ENCODE measurements at places on chromosomes 1 and 21. TPM values are rescaled to one million over a fixed set of nuclear protein-coding genes. Genes with fewer than 3 reads are reported as not detected.

GRCh38 chr21:43892984-43893535 lies 28.0 kb downstream of the AGPAT3 start:
- H3K4me1 ChIP-seq: no peaks in the 10 kb centered on the region
- DNase-seq: no peak
- no peak overlapping the region for H3K27ac ChIP-seq

Gene SERPINC1
- 0.27 TPM for total RNA-seq

DNA sequence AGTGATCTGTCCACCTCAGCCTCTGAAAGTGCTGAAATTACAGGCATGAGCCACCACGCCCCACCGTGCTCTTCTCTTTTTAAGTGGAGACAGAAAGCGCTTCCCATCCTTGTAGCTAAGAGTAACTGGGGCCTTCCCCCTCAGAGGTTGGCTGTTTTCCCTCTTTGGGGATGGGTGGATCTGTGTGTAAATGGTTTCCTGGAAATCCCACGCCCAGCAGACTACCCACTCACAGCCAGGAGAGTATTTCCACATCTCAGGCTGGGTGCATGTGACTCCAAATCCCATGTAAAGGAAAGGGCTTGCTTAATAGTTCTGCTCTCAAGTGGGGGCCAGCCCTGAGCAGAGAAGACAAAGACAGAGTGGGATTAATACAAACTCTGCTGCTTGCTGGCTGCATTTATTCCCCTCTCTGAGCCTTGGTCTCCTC lies 19.6 kb upstream of the TCEA3 start:
- H3K4me1 ChIP-seq: no peaks in the 10 kb centered on the region
- H3K4me3 ChIP-seq: no peak overlapping the region
- H3K27ac ChIP-seq: no peak overlapping the region
- peaks cover 19% of the 10 kb centered on the region for H3K36me3 ChIP-seq
- no peaks in the 10 kb centered on the region for H3K27me3 ChIP-seq

- H3K27me3 ChIP-seq: no peaks in the 10 kb centered on the region
- no peak for DNase-seq
- peaks cover 6% of the 10 kb centered on the region for H3K4me1 ChIP-seq
- no peaks in the 10 kb centered on the region for H3K36me3 ChIP-seq
- H3K27ac ChIP-seq: no peak overlapping the region
These were observed 33.6 kb downstream of the KIF26B start for GRCh38 chr1:245188403-245188802.

GRCh38 chr1:3466366-3467075 lies 12.1 kb downstream of the ARHGEF16 start:
- no peak overlapping the region for H3K4me3 ChIP-seq
- no peak overlapping the region for H3K27ac ChIP-seq
- H3K36me3 ChIP-seq: no peaks in the 10 kb centered on the region
- no peak for DNase-seq
- H3K4me1 ChIP-seq: peaks cover 15% of the 10 kb centered on the region
- no peaks in the 10 kb centered on the region for H3K27me3 ChIP-seq

Gene NTNG1
- total RNA-seq: 0.73 TPM

- no peaks in the 10 kb centered on the region for H3K4me1 ChIP-seq
- H3K36me3 ChIP-seq: no peaks in the 10 kb centered on the region
- H3K27ac ChIP-seq: no peak overlapping the region
- peaks cover 72% of the 10 kb centered on the region for H3K27me3 ChIP-seq
- no peak overlapping the region for H3K4me3 ChIP-seq
These were observed 22.5 kb downstream of the SYT2 start for GRCh38 chr1:202687798-202688197.

DNA sequence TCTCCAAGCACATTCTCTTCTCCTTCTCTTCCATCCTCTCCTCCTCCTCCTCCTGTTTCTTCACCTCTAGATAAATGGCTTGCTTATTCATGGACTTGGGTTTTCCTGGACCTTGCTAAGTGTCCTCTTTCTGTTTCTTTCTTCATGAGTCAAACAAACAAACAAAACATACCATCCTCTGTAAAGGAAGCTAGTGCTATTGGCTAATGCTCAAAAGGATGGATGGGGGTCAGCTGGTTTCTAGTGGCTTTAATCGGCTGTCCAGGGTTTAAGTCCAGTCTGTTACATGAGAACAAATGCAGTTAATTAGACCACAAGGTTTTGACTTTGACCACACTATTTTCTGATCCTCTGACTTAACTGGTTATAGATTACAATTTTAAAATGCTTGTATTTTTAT lies 83.8 kb upstream of the TSPAN2 start:
- no peaks in the 10 kb centered on the region for H3K27me3 ChIP-seq
- H3K27ac ChIP-seq: no peak overlapping the region
- no peak for DNase-seq
- peaks cover 3% of the 10 kb centered on the region for H3K4me1 ChIP-seq

- no peak overlapping the region for H3K4me3 ChIP-seq
- DNase-seq: no peak
- H3K4me1 ChIP-seq: peaks cover 31% of the 10 kb centered on the region
- peaks cover 10% of the 10 kb centered on the region for H3K27me3 ChIP-seq
These were observed 8.0 kb upstream of the SLC30A2 start for GRCh38 chr1:26053718-26054560.

Gene HTR6
- 0.11 TPM for total RNA-seq

Gene CHI3L2
- total RNA-seq: not detected

GRCh38 chr21:38807986-38808385 lies 2.3 kb downstream of the ETS2 start:
- peak overlapping the region; percentile 87 for H3K4me3 ChIP-seq
- H3K4me1 ChIP-seq: peaks cover 44% of the 10 kb centered on the region
- no peak for DNase-seq
- peaks cover 18% of the 10 kb centered on the region for H3K36me3 ChIP-seq
- H3K27ac ChIP-seq: peak overlapping the region; percentile 53

- peaks cover 27% of the 10 kb centered on the region for H3K4me1 ChIP-seq
- H3K27me3 ChIP-seq: no peaks in the 10 kb centered on the region
- DNase-seq: no peak
- no peak overlapping the region for H3K4me3 ChIP-seq
- no peak overlapping the region for H3K27ac ChIP-seq
- peaks cover 21% of the 10 kb centered on the region for H3K36me3 ChIP-seq
These were observed 3.7 kb upstream of the AUNIP start for GRCh38 chr1:25862785-25863485.

- no peak for DNase-seq
- peaks cover 62% of the 10 kb centered on the region for H3K4me1 ChIP-seq
- H3K27ac ChIP-seq: peak overlapping the region; percentile 98
- no peaks in the 10 kb centered on the region for H3K27me3 ChIP-seq
- no peak overlapping the region for H3K4me3 ChIP-seq
These were observed 11.1 kb upstream of the CSRP1 start for GRCh38 chr1:201518071-201518470.

Gene OSCP1
- total RNA-seq: 7.3 TPM

Gene OSBPL9
- 101 TPM for total RNA-seq

DNA sequence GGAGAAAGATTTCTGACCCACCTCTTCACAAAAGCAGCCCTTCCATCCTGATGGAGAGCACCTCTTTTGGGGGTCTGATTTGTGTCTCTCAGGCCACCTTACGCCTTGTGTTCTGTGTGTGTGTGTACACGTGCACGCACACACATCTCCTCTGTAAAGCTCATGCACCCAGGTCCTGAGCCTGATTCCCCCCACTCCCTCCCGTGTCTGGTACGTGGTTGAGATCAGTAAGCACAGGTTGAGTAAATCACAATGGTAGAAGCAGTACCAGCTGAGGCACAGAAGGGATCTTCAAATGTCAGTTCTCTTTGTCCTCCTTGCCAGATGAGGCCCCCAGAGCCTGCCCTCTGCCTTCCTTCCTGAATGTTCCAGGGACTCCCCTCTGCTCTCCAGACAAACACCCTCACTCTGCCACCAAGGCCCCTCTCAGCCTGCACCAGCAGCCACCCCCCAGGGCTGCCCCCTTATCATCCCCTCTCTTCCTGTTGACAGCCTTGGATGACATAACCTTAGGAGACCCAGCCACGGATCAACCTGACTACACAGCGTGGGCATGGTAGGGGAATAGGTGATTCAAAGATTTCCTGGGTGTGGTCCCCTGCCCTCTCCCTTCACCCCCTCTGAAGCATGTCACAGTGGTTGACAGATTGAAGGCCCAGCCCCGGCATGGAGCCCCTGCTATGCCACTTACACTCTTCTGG lies 112.8 kb downstream of the HIVEP3 start:
- H3K4me1 ChIP-seq: no peaks in the 10 kb centered on the region
- no peak for DNase-seq
- no peak overlapping the region for H3K4me3 ChIP-seq
- no peak overlapping the region for H3K27ac ChIP-seq

Gene ZNF669
- total RNA-seq: 17.7 TPM

Gene GBP1
- 52.3 TPM for total RNA-seq

GRCh38 chr1:2449636-2450454 lies 26.2 kb upstream of the PLCH2 start:
- H3K27me3 ChIP-seq: peaks cover 37% of the 10 kb centered on the region
- H3K36me3 ChIP-seq: no peaks in the 10 kb centered on the region
- H3K4me1 ChIP-seq: peaks cover 3% of the 10 kb centered on the region
- DNase-seq: no peak

DNA sequence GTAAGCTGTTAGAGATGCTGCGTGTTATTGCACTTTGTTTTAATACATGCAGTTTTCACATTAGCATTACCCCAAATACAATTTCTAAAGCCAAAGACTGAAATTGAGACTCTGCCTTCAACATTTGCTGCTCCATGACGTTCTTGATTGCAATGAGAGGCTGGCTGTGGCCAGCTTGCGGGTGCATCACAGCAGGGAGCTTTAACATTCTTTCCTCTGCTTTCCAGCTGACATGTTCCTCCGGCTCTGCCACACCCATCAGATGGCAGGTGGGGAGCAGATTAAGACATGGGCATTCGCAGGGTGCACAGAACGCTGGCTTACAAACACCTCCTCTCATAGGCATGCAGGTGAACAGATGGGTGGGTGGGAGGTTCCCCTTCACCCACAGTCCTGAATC lies 314.1 kb downstream of the DISC1 start:
- peaks cover 25% of the 10 kb centered on the region for H3K27me3 ChIP-seq
- peaks cover 4% of the 10 kb centered on the region for H3K36me3 ChIP-seq
- no peak overlapping the region for H3K4me3 ChIP-seq
- H3K4me1 ChIP-seq: peaks cover 30% of the 10 kb centered on the region
- no peak overlapping the region for H3K27ac ChIP-seq

GRCh38 chr1:247904122-247904521 lies 8.7 kb downstream of the OR2W3 start:
- H3K27ac ChIP-seq: no peak overlapping the region
- DNase-seq: no peak
- H3K4me1 ChIP-seq: no peaks in the 10 kb centered on the region
- no peaks in the 10 kb centered on the region for H3K27me3 ChIP-seq
- H3K36me3 ChIP-seq: peaks cover 2% of the 10 kb centered on the region

DNA sequence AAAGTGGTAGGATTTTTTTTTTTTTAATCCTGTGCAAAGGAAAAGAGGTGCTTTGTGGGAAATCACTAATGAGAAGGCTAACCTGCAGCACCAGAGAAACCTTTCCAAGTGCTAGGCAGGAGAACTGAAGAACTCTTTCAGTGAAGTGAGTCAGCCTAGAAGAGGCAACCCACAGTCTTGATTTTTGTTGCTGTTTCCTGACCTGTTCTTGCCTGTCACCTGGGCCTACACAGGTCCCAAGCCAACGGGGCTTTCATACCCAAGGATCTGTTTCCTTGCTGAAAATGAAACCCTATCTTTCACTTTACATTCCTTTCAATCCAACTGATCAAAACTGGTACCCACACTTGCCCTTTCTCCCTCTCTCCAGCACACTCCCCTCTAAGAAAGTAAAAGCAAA lies 7.1 kb upstream of the IKBKE start:
- H3K4me1 ChIP-seq: peaks cover 14% of the 10 kb centered on the region
- H3K36me3 ChIP-seq: peaks cover 24% of the 10 kb centered on the region
- H3K27me3 ChIP-seq: peaks cover 19% of the 10 kb centered on the region
- no peak overlapping the region for H3K27ac ChIP-seq

- no peaks in the 10 kb centered on the region for H3K27me3 ChIP-seq
- H3K4me3 ChIP-seq: no peak overlapping the region
- peak overlapping the region; percentile 37 for H3K27ac ChIP-seq
- DNase-seq: no peak
These were observed 16.6 kb upstream of the ZSCAN20 start for GRCh38 chr1:33455539-33456501.

DNA sequence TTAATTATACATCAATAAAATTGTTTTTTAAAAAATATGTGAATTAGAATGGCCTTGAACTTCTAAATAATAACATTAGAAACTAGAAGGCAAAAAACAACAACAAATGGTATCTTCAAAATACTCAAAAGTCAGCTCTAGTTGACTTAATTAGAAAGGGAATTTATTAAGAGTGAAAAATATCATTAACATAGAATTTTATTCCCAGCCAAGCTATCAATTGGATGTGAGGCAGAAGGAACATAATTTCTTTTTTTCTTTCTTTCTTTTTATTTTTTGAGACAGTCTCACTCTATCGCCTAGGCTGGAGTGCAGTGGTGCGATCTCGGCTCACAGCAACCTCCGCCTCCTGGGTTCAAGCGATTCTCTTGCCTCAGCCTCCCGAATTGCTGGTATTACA lies 51.2 kb upstream of the CAPZB start:
- no peak overlapping the region for H3K27ac ChIP-seq
- H3K4me1 ChIP-seq: no peaks in the 10 kb centered on the region
- no peak overlapping the region for H3K4me3 ChIP-seq
- DNase-seq: no peak
- H3K27me3 ChIP-seq: no peaks in the 10 kb centered on the region
- peaks cover 3% of the 10 kb centered on the region for H3K36me3 ChIP-seq

Gene CDC14A
- 19.5 TPM for total RNA-seq

DNA sequence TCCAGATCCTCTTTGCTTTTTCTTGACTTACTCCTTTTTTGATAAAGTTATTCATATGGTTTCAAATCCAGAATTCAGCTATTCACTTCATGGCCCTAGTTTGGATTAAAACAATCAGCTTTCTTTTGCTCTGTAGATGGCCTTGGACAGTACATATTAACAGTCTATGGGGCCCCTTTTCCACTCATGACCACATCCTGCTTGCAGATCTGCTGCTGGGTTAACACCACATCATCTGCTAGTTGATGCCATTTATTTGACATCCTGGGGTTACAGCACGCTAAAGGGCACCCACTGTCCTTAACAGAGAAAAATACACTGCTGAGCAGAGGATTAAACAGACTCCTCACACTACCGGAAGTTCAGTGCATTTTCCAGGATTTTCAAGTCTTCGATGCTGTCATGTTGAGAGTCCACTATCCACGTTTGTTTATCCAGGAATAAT lies 941 bp upstream of the IFI16 start:
- H3K4me3 ChIP-seq: no peak overlapping the region
- DNase-seq: no peak
- peaks cover 7% of the 10 kb centered on the region for H3K36me3 ChIP-seq
- no peaks in the 10 kb centered on the region for H3K27me3 ChIP-seq
- peak overlapping the region; percentile 96 for H3K27ac ChIP-seq
- H3K4me1 ChIP-seq: peaks cover 60% of the 10 kb centered on the region
